Activated T-cell treated with anti-CD3 and anti-CD28 coated beads, Interleukin-2, amount 50 U/mL, for 48 hours (primary cell): ENCODE measurements at places on chromosomes 12 and 14.
A peak's percentile ranks its signal among the peaks of the same experiment; 100 is the strongest.

- peak; percentile 90 for DNase-seq
These were observed 25.0 kb downstream of the HIP1R start for GRCh38 chr12:122860040-122860853.

GRCh38 chr12:121279071-121279375, 17.5 kb downstream of the CAMKK2 start:
- DNase-seq = no peak

GRCh38 chr12:51752234-51752889, 96.2 kb downstream of the FIGNL2 start:
- no peak for DNase-seq

GRCh38 chr14:64953310-64953654, 10.7 kb upstream of the GPX2 start:
- DNase-seq = no peak

DNA sequence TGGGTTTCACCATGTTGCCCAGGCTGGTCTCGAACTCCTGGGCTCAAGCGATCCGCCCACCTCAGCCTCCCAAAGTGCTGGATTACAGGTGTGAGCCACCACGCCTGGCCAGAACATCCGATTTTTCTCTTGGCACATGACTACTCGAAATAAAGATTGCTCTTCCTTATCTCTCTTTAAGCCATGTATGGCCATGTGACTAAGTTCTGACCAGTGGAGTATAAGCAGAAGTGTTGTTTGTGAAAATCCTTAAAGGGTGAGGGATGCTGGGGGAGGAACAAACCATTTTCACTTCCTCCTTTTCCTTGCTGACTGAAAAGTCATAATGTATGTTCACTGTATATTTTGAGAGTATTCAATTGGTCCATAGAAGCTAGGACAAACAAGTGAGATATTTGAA, 50.7 kb upstream of the ATF7IP start:
- DNase-seq = no peak

DNA sequence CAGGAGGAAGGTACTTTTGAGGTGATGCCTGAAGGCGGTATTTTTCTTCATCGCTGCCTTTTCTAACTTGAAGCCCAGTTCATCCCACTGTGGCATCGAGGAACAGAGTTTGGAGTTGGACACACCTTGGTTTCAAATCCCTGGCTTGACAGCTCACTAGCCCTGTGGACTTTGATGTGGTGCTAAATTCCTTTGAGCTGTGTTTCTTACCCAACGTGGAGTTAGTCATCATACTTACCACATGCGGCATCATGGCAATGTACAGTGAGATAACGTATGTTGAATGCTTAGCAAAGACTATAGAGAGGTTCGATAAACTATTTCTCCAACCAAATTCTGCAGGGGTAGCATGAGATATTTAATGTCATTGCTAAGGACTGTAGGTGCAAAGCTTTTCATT, 3.4 kb downstream of the PLEKHG3 start:
- no peak for DNase-seq

DNA sequence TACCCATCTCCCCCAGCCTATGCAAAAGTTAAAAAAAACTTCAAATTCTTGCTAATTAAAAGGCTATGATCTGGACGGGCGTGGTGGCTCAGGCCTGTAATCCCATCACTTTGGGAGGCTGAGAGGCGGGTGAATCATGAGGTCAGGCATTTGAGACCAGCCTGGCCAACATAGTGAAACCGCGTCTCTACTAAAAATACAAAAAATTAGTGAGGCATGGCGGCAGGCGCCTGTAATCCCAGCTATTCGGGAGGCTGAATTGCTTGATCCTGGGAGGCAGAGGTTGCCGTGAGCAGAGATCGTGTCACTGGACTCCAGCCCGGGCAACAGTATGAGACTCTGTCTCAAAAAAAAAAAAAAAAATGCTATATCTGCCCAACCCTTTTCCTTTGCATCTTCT, 925.4 kb downstream of the GALC start:
- DNase-seq = no peak

- DNase-seq = no peak
These were observed 76.2 kb downstream of the PDZRN4 start for GRCh38 chr12:41264281-41264680.

DNA sequence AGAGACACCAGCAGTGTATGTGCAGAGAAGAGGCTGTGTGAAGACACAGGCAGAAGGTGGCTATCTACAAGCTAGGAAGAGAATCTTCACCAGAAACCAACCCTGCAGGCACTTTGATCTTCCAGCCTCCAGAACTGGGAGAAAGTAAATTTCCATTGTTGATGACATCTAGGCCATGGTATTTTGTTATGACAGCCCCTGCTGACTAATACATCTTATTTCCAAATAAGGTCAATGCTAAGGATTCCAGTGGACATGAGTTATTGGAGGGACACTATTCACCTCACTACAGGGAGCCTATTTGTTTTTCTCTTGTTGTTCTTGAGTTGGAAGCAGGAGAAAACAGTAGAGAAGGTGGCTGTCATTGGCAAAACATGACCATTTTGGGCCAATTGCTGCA, 88.5 kb upstream of the RIN3 start:
- no peak for DNase-seq

GRCh38 chr14:20982646-20983369, 7.0 kb upstream of the METTL17 start:
- no peak for DNase-seq
